ENCODE measurements at places on chromosomes 2 and 18.

- peak; percentile 52 for DNase-seq
These were observed 152.5 kb downstream of the CYP26B1 start for GRCh38 chr2:71995067-71995665.

- DNase-seq: peak; percentile 14
These were observed 18.4 kb downstream of the KIAA2012 start for GRCh38 chr2:202091476-202091875.

- DNase-seq: no peak
These were observed 14.0 kb upstream of the ST6GAL2 start for GRCh38 chr2:106899786-106900530.

GRCh38 chr2:166417669-166418068 lies 41.9 kb upstream of the SCN9A start:
- peak; percentile 74 for DNase-seq

DNA sequence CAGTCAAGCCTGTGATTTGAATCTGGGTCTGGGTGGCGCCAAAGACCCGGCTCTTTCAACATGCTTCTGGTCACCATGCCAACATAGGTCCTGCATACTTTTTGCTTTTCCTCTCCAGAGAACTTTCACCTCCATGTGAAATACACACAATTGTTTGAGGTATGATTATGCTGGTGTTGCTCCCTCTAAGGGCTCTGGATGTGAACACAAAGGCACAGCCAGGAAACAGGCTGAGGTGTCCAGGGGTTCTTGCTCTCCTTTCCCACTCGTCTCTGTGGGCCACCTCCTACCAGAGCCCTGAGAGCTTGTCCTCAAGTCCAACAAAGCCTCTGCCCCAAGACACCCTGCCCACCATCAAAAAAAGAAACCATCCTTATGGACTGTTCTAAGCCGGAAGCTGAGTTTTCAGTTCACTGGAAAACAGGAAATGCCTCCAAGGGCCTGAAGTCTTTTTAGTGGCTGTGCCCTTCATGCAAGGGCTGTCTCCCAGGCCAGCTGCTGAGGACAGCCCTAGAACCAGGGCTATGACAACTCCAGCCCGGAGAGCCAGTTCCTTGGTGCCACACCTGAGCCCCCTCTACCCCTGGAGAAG lies 100.2 kb upstream of the EPAS1 start:
- peak; percentile 12 for DNase-seq

- DNase-seq: no peak
These were observed 52.2 kb downstream of the COLEC12 start for GRCh38 chr18:448116-448790.

DNA sequence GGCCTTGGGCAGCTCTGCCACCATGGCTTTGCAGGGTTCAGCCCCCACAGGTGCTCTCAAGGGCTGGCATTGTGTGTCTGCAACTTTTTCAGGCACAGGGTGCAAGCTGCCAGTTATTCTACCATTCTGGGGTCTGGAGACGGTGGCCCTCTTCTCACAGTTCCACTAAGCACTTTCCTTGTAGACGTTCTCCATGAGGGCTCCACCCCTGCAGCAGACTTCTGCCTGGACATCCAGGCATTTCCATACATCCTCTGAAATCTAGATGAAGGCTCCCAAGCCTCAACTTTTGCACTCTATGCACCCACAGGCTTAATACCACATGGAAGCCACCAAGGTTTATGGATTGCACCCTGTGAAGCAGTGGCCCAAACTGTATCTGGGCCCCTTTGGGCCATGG lies 91.0 kb upstream of the RND3 start:
- DNase-seq: no peak

- no peak for DNase-seq
These were observed 25.7 kb downstream of the CYP27C1 start for GRCh38 chr2:127194447-127194846.

GRCh38 chr2:212228743-212229171 lies 309.8 kb downstream of the ERBB4 start:
- DNase-seq: peak; percentile 18

Measured in choroid plexus epithelial cell (primary cell).